ENCODE measurements at places on chromosomes 7 and 10. TPM values are rescaled to one million over a fixed set of nuclear protein-coding genes. Genes with fewer than 3 reads are reported as not detected.

Gene NUTM2B
- total RNA-seq, result 0.20 TPM

DNA sequence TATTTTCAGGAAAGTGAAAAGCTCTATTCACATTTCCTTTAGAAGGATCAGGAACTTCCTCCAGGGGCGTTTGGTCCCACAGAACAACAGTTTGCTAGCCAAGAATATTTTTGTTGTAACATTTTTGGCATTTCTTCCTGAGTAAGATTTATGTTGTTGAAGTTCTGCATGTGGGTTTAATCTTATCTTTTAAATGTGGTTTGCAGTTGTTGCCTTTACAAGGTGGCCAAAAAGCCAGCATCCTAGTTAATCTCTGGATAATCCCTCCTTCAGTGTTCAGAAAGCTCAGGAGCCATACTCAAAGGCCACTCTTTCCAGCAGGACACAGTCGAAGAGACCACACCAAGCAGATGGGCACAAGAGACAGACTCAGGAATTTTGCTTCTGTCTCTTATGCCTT, 30.0 kb downstream of the SLC26A4 start:
- no peak for DNase-seq

Gene DPYSL4
- 16.8 TPM for total RNA-seq

Gene MICALL2
- total RNA-seq, result 15.7 TPM

Gene PLXNA4
- 0.46 TPM for total RNA-seq

DNA sequence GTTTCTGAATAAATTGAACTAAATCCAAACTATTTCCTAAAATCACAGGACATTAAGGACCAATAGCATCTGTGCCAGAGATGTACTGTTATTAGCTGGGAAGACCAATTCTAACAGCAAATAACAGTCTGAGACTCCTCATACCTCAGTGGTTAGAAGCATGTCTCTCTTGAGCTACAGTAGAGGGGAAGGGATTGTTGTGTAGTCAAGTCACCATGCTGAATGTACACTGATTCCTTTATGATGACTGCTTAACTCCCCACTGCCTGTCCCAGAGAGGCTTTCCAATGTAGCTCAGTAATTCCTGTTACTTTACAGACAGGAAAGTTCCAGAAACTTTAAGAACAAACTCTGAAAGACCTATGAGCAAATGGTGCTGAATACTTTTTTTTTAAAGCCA, 13.9 kb downstream of the MEST start:
- no peak for DNase-seq

Gene TASOR2
- 54.5 TPM for total RNA-seq

GRCh38 chr10:44589944-44590449, 205.1 kb upstream of the CXCL12 start:
- DNase-seq, result no peak

DNA sequence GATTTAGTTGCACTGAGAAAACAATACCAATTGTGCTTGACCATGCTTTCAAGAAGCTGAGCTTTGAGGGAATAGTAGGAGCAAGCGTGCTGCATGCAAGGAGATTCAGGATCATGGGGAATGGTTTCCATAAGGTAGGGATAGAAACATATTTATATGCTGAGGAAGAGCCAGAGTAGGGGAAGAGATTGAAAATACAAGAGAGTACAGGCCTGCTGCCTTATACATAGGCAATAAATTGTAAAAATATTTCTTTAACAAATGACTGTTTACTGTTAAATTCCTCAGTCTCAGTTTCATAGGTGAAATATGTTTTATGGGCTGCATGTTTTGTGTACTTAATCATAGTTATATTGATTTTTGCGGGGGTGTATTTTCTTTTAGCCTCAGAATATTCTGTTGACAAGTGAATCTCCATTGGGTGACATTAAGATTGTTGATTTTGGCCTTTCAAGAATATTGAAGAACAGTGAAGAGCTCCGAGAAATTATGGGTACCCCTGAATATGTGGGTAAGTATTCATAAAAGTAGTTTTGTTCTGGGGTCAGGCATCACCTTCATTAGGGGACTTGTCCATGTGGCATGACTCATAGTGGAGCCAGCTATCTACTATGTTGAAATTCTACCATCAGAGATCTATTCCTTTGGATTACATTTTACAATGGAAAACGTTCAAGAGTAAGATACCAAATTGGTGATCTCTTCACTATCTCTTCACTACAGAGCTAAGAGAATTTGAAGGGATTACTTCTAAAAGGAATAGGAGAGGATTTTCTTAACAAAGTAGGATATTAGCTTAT, 36.5 kb downstream of the STK17A start:
- no peak for DNase-seq

Gene HOXA3
- not detected for total RNA-seq

Gene AZGP1
- 2.7 TPM for total RNA-seq

Gene CASTOR2
- total RNA-seq, result 38.7 TPM

Gene MMP21
- not detected for total RNA-seq

Gene DCLRE1A
- total RNA-seq, result 11.3 TPM

DNA sequence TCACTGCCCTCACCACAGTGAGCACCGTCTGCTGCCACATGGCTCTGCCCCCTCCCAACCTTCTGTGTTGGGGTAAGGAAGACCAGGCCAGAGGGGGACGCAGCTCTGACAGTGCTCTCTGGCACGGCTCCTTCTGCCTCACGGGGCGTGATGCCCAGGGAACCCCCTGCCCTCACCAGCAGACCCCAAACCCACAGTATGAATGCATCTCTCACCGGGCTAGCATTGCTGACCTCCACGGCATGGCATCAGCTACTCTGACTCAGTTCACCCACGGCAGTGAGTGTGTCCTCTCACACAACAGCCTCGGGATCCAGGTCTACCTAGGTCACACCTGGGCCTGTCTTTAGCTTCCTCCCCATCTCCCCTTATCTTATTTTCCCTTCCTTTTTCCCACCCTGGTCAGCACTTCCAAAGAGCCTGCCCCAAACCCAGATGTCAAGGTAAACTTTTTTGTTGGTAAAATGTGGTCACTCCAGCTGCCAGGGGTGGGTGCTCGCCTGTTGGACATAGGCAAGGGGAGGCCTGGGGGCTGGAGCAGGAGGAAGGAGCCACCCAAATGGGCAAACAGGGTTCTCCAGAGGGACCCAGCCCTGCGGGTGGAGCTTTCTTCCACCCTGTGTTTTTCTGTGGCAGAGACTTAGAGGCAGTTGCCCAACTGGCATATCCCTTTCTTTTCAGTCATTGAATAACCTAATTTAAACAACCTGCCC, 4.4 kb downstream of the CALML3 start:
- no peak for DNase-seq

GRCh38 chr7:20365486-20365885, 34.8 kb downstream of the ITGB8 start:
- no peak for DNase-seq
